IMR-90 (cell line): ENCODE measurements at places on chromosomes 12 and 14.

- H3K27me3 ChIP-seq: no peaks in the 10 kb centered on the region
- H3K27ac ChIP-seq: no peak overlapping the region
- no peaks in the 10 kb centered on the region for H3K4me1 ChIP-seq
- DNase-seq: no peak
These were observed 179.1 kb upstream of the OTX2 start for GRCh38 chr14:56989359-56989758.

DNA sequence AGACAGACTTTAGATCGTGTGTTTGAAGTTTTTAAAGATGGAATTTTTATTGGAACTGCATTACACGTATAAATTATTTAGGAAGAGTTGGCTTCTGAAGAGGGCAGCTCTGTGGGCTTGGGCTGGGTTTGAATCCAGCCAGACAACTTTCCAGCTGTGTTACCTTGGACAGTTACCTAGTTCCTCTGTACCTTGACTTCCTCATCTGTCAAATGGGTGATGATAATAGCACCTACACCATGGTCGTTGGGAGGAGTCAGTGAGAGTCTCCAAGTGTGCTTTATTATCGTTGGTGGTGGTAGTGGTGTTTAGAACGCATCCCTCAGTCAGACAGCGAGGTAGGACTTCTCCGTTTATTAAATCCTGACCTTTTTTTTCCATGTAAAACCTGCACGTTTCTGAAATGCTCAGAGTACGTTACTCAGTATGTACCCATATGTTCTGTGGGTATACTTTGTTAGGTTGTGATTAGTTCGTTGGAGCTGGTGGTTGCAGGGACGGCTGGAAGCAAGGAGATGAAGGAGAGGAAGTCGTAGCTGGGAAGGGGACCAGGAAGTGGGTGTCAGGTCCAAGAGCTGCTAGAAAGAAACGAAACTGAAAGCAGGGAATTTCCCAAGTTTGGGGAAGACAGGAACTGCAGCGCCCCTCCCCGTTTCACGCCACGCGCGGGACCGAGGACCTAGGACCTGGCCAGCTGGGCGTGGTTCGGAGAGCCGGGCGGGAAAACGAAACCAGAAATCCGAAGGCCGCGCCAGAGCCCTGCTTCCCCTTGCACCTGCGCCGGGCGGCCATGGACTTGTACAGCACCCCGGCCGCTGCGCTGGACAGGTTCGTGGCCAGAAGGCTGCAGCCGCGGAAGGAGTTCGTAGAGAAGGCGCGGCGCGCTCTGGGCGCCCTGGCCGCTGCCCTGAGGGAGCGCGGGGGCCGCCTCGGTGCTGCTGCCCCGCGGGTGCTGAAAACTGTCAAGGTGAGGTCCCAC, at the start of gene OAS3:
Gene OAS3, plus strand, starts transcription at position 734 of the 979 bp plus-strand sequence. Its CDS starts 57 bp downstream, at position 791.
- H3K36me3 ChIP-seq: no peaks in the 10 kb centered on the region
- H3K4me3 ChIP-seq: peak within 1 kb of the TSS; percentile 64
- H3K27me3 ChIP-seq: no peaks in the 10 kb centered on the region

DNA sequence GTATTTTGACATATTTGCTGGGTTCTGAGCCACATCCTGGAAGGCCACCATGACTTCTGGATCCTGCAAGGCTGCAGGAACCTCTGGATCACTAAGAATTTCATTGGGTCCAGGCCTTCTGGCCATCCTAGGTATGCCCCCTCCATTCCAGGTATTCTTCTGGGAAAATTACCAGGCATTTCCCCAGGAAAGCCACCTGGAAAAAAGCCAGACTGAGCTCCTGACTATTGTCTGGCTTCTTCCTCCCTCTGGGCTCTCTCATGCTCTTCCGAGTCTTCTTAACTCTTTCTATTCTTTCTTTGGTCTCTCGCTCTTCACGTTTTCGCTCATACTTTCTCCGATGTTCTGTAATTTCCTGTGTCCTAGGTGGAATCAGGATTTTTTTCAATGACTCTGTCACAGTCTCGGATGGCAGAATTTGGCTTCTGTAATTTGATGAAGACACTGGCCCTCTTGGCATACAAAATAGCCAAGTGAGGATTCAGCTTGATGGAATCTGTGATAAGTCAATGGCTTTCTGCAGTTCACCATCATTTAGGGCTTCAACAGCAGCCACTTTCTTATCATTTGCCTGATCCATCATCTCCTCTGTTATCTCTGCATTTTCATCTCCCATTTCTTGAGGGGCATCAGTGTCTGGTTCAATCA, 42.6 kb downstream of the ATP23 start:
- peaks cover 2% of the 10 kb centered on the region; the same call in 1 of the 2 replicates for H3K4me1 ChIP-seq
- H3K27me3 ChIP-seq: no peaks in the 10 kb centered on the region; the same call in 1 of the 2 replicates
- H3K36me3 ChIP-seq: no peaks in the 10 kb centered on the region
- no peak for DNase-seq
- no peak overlapping the region for H3K27ac ChIP-seq

- peaks cover 36% of the 10 kb centered on the region for H3K4me1 ChIP-seq
- no peaks in the 10 kb centered on the region for H3K36me3 ChIP-seq
- peak overlapping the region; percentile 65 for H3K4me3 ChIP-seq
These were observed 63.9 kb upstream of the PTGR2 start for GRCh38 chr14:73787486-73788316.

DNA sequence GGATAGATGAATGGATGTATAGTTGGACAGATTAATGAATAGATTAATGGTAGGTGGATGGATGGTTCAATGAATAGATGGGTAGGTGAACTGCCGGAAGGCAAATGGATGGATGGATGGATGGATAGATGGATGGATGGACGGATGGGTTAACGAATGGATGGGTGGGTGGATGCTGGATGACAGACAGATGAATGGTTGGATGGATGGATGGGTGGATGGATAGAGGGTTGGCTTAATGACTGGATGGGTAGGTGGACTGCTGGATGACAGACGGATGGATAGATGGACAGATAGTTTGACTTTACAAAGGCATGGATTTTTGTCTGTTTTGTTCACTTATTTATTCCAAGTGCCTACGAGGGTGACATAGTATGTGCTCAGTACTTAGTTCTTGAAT, 64.4 kb downstream of the WSCD2 start:
- H3K36me3 ChIP-seq: no peaks in the 10 kb centered on the region
- H3K4me1 ChIP-seq: no peaks in the 10 kb centered on the region
- H3K4me3 ChIP-seq: no peak overlapping the region

GRCh38 chr14:32224737-32225377, 21.8 kb upstream of the RNU6-8 start:
- no peak overlapping the region for H3K4me3 ChIP-seq
- no peaks in the 10 kb centered on the region for H3K36me3 ChIP-seq
- peak; percentile 54 for DNase-seq
- no peaks in the 10 kb centered on the region; the same call in 1 of the 2 replicates for H3K27me3 ChIP-seq
- no peak overlapping the region for H3K27ac ChIP-seq

GRCh38 chr12:68393417-68393816, 61.3 kb upstream of the MDM1 start:
- H3K4me1 ChIP-seq: no peaks in the 10 kb centered on the region
- H3K27ac ChIP-seq: no peak overlapping the region
- no peaks in the 10 kb centered on the region for H3K36me3 ChIP-seq
- no peak for DNase-seq

- DNase-seq: no peak
- no peak overlapping the region for H3K27ac ChIP-seq
- H3K27me3 ChIP-seq: peaks cover 8% of the 10 kb centered on the region; the same call in 1 of the 2 replicates
- no peaks in the 10 kb centered on the region for H3K36me3 ChIP-seq
These were observed 36.3 kb downstream of the DTX1 start for GRCh38 chr12:113092607-113093408.

DNA sequence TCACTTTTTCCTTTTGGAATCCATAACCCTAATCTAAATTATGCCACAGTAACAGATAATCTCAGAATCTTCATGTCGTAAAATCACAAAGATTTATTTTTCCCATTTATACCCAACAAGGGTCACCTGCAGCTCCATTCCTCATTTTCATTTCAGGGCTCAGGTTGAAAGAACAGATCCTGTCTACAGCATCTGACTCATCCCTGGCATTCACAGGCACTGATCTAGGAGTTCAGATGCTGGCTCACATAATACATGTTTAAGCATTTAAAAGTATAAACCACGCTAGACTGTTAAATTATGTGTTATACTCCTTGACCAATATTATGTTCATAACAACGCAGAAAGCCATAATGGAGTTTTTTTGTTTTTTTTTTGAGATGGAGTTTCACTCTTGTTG, 58.3 kb downstream of the STON2 start:
- DNase-seq: no peak
- no peaks in the 10 kb centered on the region for H3K27me3 ChIP-seq
- H3K27ac ChIP-seq: no peak overlapping the region
- no peaks in the 10 kb centered on the region for H3K4me1 ChIP-seq
- no peaks in the 10 kb centered on the region for H3K36me3 ChIP-seq
- H3K4me3 ChIP-seq: no peak overlapping the region

- H3K27me3 ChIP-seq: no peaks in the 10 kb centered on the region
- peaks cover 3% of the 10 kb centered on the region for H3K4me1 ChIP-seq
- H3K27ac ChIP-seq: no peak overlapping the region
- peak; percentile 26 for DNase-seq
- H3K36me3 ChIP-seq: no peaks in the 10 kb centered on the region
- H3K4me3 ChIP-seq: no peak overlapping the region
These were observed 3.2 kb downstream of the BIN2 start for GRCh38 chr12:51320695-51321320.

GRCh38 chr12:46458500-46459102, 86.0 kb upstream of the SLC38A2 start:
- no peak overlapping the region for H3K4me3 ChIP-seq
- no peak for DNase-seq
- H3K4me1 ChIP-seq: peaks cover 13% of the 10 kb centered on the region
- H3K27ac ChIP-seq: peak overlapping the region; percentile 31; the same call in 1 of the 2 replicates

GRCh38 chr12:13913371-13913770, 68.0 kb downstream of the GRIN2B start:
- H3K4me1 ChIP-seq: no peaks in the 10 kb centered on the region
- no peak overlapping the region for H3K27ac ChIP-seq
- H3K36me3 ChIP-seq: no peaks in the 10 kb centered on the region
- no peaks in the 10 kb centered on the region for H3K27me3 ChIP-seq

- H3K27ac ChIP-seq: no peak overlapping the region
- peaks cover 16% of the 10 kb centered on the region for H3K27me3 ChIP-seq
- no peak for DNase-seq
- no peaks in the 10 kb centered on the region for H3K4me1 ChIP-seq
- no peaks in the 10 kb centered on the region for H3K36me3 ChIP-seq
These were observed 74.3 kb upstream of the SLC24A4 start for GRCh38 chr14:92248696-92249095.

DNA sequence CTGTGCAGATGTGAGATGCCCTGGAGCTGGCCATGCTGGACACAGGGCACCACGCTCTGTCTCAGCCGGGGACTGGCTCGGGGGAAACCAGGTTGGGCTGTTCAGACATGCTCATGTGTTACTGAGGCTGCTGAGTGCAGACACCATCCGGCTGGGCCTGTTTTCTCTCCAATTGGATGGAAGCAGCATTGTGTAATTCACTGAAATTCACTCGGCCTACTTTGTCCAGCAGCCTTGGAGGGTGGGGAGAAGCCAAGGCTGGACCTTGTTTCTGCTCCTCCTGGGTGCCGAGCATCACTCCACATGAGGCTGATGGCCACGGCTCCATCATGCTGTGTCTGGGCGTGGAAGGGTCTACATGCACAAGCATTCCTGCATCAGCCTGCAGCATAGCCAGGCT, 130.7 kb downstream of the SMOC1 start:
- no peak overlapping the region for H3K4me3 ChIP-seq
- H3K4me1 ChIP-seq: peaks cover 6% of the 10 kb centered on the region
- DNase-seq: no peak
- H3K27ac ChIP-seq: no peak overlapping the region
- H3K36me3 ChIP-seq: peaks cover 8% of the 10 kb centered on the region

- no peak for DNase-seq
- no peaks in the 10 kb centered on the region for H3K4me1 ChIP-seq
- no peak overlapping the region for H3K27ac ChIP-seq
- no peak overlapping the region for H3K4me3 ChIP-seq
- no peaks in the 10 kb centered on the region for H3K27me3 ChIP-seq
- peaks cover 3% of the 10 kb centered on the region for H3K36me3 ChIP-seq
These were observed 48.8 kb downstream of the IPO8 start for GRCh38 chr12:30646821-30647220.

DNA sequence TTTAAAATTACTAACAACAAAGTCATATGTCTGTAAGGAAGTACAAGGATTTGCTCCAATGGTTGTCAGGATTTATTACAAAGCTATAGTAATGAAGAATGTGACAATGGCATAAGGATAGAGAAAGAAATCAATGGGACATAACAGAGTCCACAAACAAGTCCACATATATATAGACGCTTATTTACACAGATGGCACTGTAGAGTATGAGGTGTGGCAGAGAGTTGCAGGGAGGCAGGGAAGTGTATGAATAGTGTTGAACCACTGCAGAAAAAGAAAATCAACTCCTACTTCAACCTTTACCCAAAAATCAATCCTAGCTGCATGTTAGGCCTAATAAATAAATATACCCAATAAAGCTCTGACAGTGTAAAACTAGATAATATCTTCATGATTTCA, 21.3 kb downstream of the SOS2 start:
- no peaks in the 10 kb centered on the region for H3K4me1 ChIP-seq
- no peaks in the 10 kb centered on the region for H3K27me3 ChIP-seq
- H3K36me3 ChIP-seq: no peaks in the 10 kb centered on the region
- no peak overlapping the region for H3K27ac ChIP-seq
- no peak for DNase-seq

DNA sequence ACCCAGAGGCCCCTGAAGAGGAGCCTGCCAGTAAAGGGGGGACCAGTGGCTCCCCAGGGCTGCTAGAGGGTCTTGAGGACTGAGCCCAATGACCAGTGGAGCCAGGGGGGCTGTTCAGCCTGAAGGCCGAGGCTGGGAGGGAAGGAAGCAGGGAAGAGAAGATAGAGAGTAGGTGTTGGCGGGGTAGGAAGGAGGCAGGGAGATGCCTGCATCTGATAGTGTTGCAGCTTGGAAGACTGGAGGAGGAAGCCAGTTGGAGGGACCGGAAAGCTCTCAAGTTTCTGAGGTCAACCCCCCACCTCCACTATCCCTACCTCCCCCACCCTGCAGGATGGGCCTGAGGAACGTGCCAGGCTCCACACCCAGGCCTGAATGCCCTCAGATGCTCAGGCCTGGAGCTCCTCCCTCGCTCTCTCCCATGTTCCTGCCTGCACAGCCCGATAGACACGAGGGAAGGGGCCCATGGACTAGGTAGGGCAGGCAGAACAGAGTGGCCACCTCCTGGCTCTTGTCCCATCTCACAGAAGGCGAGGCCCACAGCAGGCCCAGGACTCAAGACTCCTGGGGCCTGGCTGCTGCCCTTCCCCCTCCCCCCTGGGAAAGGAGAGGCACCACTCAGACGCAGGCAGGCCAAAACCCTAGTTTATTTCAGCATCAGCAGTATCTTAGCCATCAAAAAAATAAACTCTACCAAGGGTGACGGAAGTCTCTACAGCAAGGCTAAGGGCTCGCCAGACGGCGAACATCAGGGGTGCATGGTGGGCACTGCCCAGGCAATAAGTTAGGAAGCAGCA, 3.4 kb downstream of the CKB start:
- H3K4me1 ChIP-seq: peaks cover 18% of the 10 kb centered on the region
- DNase-seq: no peak
- peaks cover 2% of the 10 kb centered on the region; the same call in 1 of the 2 replicates for H3K36me3 ChIP-seq
- H3K27me3 ChIP-seq: peaks cover 15% of the 10 kb centered on the region

DNA sequence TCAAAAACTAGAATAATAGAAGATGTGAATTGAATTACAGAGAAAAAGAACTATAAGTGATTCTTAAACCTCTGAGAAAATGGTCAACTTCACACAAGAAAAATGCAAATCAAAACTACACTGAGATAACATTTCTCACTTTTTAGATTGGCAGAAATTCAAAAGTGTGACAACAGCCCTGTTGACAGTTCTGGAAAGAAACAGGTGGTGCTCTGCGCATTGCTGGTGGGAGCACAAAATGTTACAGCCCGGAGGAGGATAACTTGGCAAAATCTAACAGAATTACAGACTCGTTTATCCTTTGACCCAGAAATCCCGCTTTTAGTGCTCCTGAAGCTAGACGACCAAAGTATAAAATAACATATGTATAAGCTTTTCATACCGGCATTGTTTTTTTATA, 222.5 kb upstream of the CNTN1 start:
- no peaks in the 10 kb centered on the region for H3K4me1 ChIP-seq
- H3K27ac ChIP-seq: no peak overlapping the region
- DNase-seq: no peak
- no peaks in the 10 kb centered on the region for H3K36me3 ChIP-seq
- no peaks in the 10 kb centered on the region for H3K27me3 ChIP-seq
